NCI-H2081 treated with DMSO at 0.1 percent for 48 hours (cell line): ENCODE measurements at places on chromosomes 13 and 19.

- DNase-seq = no peak
Observed at GRCh38 chr19:12886969-12887747, at the start of gene KLF1. Gene KLF1, minus strand, starts transcription at chr19:12887201. Its CDS starts 61 bp downstream, at chr19:12887140.

- DNase-seq = peak; percentile 56
Observed at GRCh38 chr13:43298816-43299215, 275.4 kb downstream of the DNAJC15 start.

- DNase-seq = no peak
Observed at GRCh38 chr13:110108348-110109139, 198.4 kb downstream of the COL4A1 start.

- no peak for DNase-seq
Observed at GRCh38 chr13:66700117-66700601, 530.0 kb downstream of the PCDH9 start.
